Urinary bladder (tissue), 4 donors: ENCODE measurements at places on chromosomes 16 and 17. TPM values are rescaled to one million over a fixed set of nuclear protein-coding genes. Genes with fewer than 3 reads are reported as not detected.

CDK3 gene
- total RNA-seq = 3.5 TPM

B9D1 gene
- total RNA-seq = 14.5 TPM

IGSF6 gene
- total RNA-seq = 4.0 TPM

NHLRC4 gene
- 1.0 TPM for total RNA-seq

CACNG1 gene
- total RNA-seq = 0.53 TPM

CES5A gene
- not detected for total RNA-seq

TBC1D3L gene
- 3.9 TPM for total RNA-seq

DNAI2 gene
- total RNA-seq = not detected

NPTX1 gene
- 1.4 TPM for total RNA-seq

SEPTIN12 gene
- not detected for total RNA-seq

GSDMA gene
- 0.21 TPM for total RNA-seq

SDR42E1 gene
- total RNA-seq = 5.3 TPM

DCAKD gene
- total RNA-seq = 26.5 TPM

OR3A3 gene
- total RNA-seq = not detected

ZNF750 gene
- 3.1 TPM for total RNA-seq

CALCOCO2 gene
- 67.5 TPM for total RNA-seq

CASKIN2 gene
- 11.1 TPM for total RNA-seq

KCNG4 gene
- total RNA-seq = not detected

TP53TG3C gene
- total RNA-seq = not detected

OR3A2 gene
- 0.42 TPM for total RNA-seq

TGFB1I1 gene
- total RNA-seq = 76.2 TPM

HAS3 gene
- 2.9 TPM for total RNA-seq

TMEM219 gene
- 43.1 TPM for total RNA-seq

GPRC5B gene
- 14.5 TPM for total RNA-seq

TVP23A gene
- 3.7 TPM for total RNA-seq

MAPK7 gene
- 15.8 TPM for total RNA-seq

PTX4 gene
- not detected for total RNA-seq

KRTAP4-5 gene
- not detected for total RNA-seq

HID1 gene
- 5.7 TPM for total RNA-seq

TNFRSF17 gene
- total RNA-seq = not detected

RDM1 gene
- total RNA-seq = 1.2 TPM

STH gene
- not detected for total RNA-seq
